ENCODE measurements at places on chromosomes 7 and 10.
A peak's percentile ranks its signal among the peaks of the same experiment; 100 is the strongest.

GRCh38 chr10:1109795-1110673 is 53.8 kb downstream of the WDR37 start:
- peak; percentile 73 for DNase-seq

- no peak for DNase-seq
These were observed 20.3 kb downstream of the YWHAG start for GRCh38 chr7:76338298-76339084.

DNA sequence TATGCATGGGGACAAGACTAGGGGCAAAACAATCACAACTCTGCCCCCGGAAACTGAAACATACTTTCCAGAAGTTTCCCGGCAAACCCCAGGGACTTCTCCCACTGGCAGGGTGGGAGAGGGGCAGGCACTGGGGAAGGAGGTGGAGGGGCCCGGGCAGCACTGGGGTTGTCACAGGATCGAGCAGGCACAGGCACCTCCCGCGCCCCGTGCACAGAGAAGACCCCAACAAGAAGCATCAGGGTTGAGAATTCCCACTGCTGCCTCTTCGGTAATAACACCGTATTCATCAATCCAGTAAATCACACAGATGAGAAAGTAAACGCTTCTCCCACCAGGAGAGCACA is 490.5 kb downstream of the PTPRN2 start:
- DNase-seq = no peak

DNA sequence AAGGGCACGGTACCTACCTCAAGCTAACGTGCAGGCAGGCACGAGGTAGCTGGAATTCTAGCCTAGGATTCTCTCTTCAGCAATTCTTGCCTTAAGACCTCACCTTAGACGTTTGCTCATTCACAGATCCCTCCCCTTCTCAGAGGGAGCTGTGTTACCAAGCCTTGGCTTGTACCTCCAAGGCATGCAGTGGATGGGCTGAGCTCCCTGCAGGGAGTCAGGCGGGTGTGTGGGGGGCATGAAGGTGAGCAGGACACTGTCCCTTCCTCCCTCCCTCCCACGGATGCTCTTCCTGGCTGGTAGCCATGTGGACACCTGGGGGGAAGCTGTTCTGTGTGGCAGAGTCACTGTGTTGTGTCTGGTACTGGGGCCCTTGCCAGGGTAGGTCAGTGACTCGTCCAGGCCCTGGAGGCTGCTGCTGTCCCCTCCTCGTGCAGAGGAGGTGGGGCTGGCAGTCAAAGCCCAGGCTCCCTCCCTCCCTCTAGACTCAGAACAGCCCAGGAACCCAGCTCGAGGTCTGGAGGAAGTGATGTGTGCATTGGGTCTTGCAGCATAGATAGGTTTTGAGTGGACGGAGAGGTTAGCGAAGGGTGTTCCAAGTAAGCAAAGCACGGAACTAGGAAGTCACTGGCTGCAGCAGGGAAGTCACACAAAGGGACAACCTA is 222.2 kb upstream of the SH2B2 start:
- DNase-seq = peak; percentile 34

- peak; percentile 34 for DNase-seq
These were observed 8.0 kb upstream of the SPOCK2 start for GRCh38 chr10:72096115-72097000.

DNA sequence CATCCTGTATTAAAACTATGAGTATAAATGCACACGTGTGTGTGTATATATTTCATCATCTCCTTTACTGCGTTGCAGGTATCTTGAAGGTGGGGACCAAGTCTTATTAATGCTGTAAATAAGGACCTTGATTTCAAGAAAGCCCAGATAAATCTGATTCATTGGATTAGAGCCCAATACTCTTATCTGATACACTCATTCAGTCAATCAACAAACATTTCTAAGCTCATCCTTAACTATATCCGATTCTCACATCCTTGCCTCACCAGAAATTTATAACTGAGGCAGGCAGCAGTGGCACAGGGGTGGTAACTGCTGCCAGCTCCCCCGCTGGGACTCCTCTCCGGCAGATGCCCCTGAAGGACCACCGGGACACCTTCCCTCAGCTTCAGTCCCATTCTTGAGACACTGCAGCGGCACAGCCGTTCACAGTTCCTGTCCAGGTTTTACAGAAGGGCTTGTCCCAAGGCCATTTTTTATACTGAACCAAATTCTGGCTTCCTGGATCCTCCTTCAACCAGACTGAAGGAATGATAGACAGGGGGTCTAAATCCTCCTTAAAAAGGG is 54.0 kb downstream of the BRI3 start:
- no peak for DNase-seq

GRCh38 chr7:142460402-142461117 is 202.7 kb upstream of the PRSS58 start:
- no peak for DNase-seq

GRCh38 chr10:118106426-118106825 is 59.7 kb upstream of the RAB11FIP2 start:
- peak; percentile 19 for DNase-seq

- DNase-seq = peak; percentile 43
These were observed 57.0 kb downstream of the PHTF2 start for GRCh38 chr7:77855371-77856083.

DNA sequence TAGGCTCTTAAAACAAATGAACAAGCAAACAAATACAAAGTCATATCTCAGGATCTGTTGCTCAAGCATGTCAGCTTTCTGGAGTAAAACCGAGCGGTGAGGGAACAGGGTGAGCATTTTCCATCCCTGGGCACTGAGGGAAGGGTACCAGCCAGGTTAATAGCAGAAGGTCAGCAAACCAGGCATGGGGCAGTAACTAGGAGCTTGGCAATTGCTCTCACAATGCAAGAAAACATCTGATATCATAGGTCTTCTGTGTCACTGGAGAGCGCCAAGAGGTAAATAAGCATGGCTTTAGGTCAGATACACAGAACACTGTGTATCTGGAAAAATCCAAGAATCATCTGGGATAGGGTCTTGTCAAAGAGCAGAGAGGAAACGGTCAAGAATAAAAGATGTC is 521.7 kb upstream of the AUTS2 start:
- DNase-seq = no peak

- peak; percentile 70 for DNase-seq
These were observed 100.9 kb upstream of the YAE1 start for GRCh38 chr7:39465055-39465929.

- no peak for DNase-seq
These were observed 211.6 kb downstream of the PHF14 start for GRCh38 chr7:11185179-11185815.

- DNase-seq = no peak
These were observed 575 bp downstream of the DLG5 start for GRCh38 chr10:77925795-77926565.

DNA sequence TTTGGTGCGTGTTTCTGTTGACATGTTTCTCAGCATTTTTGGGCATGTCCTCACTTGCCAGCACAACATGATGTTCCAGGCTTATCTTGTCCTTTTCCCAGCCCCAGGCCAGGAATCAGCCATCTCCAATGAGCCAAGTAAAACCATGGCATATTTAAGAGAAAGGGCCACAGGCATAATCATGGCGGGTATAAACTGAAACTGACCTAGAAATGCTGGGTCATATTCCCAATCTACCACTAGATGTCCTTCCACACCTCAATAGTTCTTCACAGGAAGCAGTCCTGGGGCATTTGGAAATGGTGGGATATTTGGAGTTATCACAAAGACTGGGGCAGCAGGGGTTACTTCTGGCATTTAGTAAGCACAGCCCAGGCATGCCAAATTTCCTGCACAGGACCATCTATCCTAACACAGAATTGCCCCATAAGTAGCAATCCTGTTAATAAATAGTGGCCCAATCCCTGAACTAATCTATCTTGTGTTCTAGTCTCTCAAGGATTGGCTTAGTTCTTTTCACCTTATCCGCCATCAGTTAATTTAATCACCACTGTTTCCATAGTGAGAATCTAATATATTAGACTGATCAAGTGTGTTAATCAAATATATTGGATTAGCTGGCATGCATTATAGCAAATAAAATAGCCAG is 101.6 kb downstream of the NPSR1 start:
- peak; percentile 35 for DNase-seq

DNA sequence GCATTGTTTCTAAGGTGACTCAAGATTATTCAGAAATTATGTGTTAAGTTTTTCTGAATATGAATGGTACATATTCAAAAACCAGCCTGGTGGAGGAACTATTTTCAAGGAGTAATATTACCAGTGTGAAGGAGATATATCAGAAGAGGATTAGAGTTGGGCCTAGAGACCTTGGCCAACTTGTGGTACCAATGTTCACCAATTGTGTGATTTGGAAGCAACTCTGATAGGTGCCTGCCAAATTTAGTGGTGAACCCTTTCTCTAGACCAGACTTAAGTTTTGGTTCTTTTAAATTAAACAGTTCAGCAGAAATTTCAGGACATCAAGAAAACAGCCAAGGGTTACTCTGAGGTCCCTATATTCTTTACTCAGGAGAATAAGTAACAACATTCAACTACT is 88.6 kb downstream of the RNLS start:
- DNase-seq = no peak

DNA sequence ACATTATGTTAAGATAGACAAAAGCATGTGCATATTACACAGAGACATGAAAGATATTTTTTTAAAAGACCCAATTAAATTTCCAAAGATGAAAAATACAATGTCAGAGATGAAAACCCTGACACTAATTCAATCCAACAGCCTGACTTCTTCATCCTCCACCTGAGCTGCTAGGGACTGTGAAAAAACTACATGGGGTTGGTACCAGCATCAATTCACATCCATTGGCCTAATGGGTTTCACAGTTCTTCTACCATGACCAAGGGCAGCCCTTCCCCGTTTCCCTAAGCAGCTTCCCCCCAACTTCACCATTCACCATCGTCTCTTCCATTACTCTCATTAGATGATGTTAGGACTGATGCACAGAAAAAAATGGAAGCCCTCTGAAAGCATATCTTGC is 37.4 kb upstream of the CDCA7L start:
- no peak for DNase-seq

- no peak for DNase-seq
These were observed 74.3 kb downstream of the LHPP start for GRCh38 chr10:124535731-124536495.

DNA sequence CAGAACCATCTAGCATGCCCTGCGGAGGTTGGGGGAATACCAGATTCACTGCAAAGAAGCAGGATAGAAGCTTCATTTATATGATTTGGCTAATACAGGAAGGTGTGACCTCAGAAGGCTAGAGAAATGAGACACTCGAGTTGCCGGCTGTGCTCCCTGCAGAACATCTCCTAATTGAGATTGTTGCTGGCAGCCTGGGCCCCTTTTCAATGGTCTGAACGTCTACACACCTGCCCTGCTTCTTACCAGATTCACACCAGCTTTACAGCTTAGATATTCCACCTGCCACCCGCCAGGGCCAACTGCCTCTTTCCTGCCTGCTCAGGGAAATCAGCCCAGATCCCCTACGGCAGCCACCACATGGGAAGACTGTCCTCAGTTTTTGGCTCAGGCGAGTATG is 475.3 kb upstream of the AUTS2 start:
- DNase-seq = no peak

DNA sequence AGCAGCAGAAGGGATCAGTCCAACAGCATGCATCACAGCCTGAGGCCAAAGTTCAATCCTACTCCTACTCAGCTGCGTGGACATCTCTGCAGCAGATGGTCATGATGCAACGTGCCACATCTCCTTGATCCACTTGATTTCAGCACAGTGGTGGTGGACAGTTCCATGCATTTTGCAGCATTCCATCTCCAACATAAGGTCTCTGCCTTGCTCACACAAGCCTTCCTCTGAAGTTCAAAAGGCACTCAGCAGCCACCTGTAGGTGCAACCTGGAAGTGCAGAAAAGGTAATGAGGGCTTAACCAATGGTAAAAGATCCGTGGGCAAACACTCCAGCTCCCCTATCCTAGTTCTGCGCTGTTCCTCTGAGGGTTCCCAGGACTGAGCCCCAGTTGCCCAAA is 57.5 kb upstream of the CHCHD3 start:
- peak; percentile 32 for DNase-seq

DNA sequence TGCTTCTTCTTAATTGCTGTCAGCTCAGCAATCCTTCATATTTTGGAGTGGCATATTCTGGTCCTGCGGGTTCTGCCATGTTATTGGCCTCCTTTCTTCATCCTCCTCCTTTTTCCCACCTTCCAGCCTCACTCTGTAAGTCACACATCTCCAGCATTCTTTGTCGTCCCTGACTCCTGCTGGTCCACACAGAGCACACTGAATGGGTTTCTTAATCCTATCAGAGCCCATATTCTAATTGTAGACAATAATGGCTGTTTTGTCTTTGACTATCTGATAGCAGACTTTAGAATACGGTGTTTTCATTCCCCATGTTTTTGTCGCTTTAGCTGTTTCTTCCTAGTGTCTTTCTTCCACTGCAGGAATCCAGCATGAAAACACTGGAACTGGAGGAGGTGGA is 389.6 kb downstream of the REEP3 start:
- DNase-seq = no peak

- DNase-seq = no peak
These were observed 247.3 kb downstream of the ETV1 start for GRCh38 chr7:13742126-13742525.

DNA sequence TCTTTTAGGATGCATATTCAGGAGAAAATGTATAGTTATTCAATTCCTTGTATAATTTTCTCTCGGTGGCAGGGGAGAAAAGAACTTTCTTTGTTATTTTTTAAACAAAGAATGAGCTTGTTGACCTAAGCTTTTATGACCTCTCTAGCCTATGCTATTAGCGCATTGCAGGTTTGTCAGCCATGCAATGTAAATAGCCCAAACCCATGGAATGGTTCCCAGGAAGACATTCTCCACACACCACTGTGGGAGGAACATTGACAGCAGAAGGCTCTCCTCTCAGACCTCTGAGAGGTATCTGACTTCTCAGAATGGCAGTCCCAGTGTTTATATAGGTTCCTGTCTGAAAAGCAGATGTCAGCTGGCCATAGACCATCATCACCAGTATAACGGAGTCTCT is 19.6 kb upstream of the AGBL3 start:
- no peak for DNase-seq

DNA sequence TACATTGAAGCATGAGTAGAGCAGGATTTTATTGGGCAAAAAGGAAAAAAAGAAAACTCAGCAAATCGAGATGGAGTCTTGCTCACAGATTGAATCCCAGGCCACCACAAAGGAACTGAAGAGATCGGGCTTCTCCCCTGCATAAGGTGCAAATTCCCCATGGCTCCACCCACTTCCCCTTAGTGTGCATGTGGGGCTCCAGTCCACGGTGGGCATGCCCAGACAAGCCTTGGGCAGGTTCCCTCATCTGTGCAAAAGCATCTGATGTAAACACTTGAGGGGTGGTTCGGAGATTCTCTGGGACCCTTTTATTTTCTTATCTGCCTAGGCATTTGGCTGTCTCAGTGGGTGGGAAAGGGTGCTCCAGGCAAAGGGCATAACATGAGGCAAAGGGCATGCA is 150.7 kb downstream of the CFTR start:
- no peak for DNase-seq

All from K562 (cell line).